ENCODE measurements at places on chromosomes 4 and X.

GRCh38 chr4:100170986-100171385 is 19.3 kb downstream of the DDIT4L start:
- no peak for DNase-seq

GRCh38 chrX:150664290-150664689 is 28.9 kb upstream of the MTMR1 start:
- DNase-seq: no peak

- no peak for DNase-seq
Measured at GRCh38 chr4:187598196-187598595, 397.4 kb upstream of the ZFP42 start.

DNA sequence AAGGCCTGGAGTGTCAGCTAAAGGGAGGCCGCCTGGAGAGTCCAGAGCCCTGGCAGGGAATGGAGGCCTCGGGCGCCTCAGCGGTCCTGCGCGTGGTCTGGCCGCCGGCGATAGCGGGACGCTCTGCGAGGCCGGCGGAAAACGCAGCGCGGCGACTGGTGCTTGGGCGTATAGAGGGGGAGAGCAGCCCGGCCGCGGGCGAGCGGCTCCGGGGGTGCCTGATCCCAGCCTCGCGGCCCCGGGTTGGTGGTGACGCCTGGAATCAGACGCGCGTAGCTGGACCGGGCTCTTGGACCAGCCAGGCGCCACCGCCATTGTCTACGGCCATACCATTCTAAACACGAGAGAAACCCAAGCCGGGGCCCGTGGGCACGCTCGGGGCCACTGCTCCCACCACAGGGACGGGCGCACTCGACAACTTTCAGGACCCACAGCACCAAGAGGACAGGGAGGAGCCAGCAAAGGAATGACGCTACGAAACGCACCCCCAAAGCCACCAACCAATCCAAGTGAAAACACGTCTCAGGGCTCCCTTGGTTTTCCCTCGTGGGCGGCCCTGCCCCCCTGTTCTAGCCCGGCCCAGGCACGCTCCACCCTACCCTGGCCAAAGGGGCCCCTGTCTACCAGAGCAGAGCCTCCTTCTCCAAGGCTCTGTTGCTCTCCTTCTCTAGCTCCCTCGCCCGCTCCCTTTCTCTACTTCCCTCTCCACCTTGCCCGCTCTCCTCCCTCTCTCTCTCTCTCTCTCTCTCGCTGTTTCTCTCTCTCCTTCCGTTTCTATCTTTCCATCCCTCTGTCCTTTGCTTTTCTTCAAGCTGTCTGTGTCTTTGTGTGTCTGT is 7.8 kb downstream of the FRG2 start:
- DNase-seq: no peak

DNA sequence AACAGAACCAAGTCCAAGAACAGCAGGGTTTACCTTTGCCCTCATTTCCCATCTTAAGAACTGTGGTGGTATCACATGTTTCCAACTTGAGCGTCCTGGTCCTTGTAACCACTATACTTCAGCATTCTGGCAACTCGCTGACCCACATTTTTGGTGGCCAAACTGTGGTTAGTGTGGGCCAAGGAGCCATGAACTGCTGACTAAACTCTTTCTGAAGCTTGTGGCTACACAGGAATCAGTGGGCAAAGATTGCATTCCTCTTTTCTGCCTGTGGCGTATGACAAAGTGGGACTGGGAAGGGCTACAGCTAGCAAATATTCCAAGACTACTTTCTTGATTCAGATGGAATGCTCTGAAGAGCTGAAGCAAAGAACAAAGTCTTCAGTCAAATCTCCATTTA is 106.3 kb upstream of the MID1 start:
- no peak for DNase-seq

Measured in activated naive CD4-positive, alpha-beta T cell (primary cell).